ENCODE measurements at places on chromosomes 7 and 10.

DNA sequence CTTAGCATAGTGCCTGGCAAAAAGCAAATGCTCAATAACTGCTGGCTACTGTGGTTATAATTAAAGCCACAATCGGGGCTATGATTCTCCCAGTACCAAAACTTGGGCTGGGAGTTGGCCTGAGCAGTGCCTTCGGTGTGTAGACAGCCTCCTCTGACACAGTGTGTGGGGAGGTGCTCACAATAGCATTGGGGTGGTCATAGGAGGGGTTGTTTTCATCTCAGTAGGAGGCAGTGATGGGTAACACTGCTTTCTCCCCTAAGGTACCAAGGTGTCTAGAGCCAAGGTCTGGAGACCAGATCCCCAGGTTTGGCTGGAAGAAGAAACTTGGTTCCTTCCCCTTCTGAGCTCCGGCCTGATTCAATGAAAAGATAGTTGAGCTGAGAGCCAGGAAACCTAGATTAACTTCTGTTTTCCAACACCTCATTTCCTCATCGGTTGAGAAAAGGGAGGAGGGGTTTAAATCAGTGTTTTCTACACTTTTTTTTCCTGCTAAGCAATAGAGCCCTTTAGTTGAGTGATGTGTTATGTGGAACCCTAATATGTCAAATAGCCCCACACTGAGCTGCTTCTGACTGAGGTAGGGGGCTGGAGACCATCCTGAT is 68.2 kb downstream of the LRMDA start:
- no peak for DNase-seq

DNA sequence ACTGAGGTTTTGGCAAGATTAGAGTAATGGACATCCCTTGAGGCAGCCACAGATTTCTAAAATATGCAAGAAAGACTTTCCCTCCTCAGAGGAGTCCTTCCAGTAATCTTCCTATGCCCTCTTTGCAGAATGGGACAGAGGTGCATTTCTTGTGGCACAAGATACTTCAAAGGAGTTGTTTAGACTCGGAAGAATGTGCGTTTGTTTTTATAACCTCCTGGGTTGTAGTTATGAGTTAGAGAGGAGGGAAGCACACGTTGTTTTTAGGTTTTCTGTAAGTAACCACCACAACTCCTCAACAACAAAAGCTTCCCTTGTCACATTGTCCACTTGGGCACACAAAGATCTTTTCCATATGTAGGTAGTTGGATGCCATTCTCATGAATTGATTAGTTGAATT is 78.1 kb upstream of the GLI3 start:
- no peak for DNase-seq

- DNase-seq: peak; percentile 87
Observed at GRCh38 chr7:157952841-157953645, 616.2 kb downstream of the DNAJB6 start.

DNA sequence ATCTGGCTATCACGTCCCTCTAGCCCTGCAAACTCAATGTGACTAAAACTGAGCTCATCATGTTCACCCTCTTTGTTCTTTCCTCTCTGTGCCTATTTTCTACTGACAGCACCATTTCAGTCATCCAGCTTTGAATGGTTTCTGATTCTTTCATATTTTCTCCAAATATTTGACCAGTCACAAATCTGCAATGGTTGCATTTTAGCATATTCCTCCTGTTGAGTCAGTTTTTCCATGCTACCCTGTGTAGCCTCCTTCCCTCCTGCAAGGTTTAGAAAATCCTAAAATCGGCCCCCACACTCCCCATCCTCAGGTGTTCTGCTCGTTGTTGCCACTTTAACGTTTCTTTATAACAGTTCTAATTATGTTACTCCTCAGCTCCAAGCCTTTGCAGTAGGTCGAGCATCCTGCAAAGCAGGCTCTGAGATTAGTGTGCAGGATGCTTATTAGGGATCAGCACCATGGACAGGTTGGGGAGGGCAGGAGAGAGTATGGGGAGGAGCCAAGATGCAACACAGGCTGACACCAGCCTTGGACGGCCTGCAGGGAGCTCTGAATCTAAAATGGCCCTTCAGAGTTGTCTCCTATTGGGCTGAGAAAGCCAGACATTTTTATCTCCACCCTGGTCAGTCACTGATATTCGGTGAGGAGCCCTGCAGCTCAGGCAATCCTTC is 531.0 kb upstream of the COBL start:
- no peak for DNase-seq

DNA sequence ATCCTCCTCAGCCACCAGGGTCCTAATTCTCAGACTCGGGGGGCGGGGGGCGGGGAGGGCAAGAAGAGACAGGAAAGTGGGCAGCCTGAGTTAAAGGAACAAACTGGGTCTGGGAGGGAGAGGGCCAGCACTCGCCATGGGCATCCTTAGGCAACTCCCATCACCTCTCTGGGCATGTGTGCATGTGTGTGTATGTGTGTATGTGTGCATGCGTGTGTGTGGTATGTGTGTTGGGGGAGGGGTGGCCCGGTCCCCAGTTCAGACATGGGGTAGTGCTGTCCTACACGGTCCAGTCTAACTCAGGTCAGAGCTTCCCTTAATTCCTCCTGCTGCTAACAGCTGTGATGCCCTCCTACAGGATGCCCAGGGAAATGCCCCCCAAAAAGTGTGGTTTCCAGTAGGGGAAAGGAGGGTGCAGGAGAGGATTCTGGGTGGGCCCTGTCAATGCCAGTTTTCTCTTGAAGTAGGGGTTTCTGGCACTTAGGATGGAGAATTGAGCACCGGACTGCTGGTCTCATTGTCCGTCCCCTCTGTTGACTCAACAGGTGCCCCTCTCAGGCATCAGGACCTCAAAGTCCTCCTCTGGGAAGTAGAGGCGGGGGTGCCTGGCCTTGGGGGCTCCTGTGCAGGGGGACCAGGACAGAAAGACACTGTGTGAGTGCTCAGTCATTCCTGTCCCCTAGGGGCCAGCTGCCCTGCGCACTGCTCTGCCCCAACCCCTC is 15.1 kb upstream of the ZMIZ1 start:
- peak; percentile 27 for DNase-seq

DNA sequence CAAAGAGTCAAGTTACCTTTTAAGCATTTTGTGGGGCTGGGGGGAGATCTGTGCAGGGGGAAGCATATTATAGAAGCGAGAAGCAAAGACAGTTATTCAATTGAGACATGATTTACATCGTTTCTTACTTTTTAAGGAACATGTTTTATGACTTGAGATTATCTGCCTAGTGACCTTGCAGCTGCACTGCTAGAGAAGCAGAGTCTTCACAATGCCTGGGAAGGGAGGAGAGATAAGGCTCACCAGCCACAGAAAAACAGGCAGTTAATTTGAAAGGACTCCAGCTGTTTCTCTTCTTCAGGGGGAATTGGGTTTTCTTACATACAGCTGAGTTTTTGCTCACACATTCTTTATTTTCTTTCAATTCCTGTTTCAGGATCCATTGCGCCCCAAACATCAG is 31.0 kb downstream of the PHYH start:
- no peak for DNase-seq

GRCh38 chr10:133618851-133619250 is 7.7 kb downstream of the FRG2B start:
- DNase-seq: no peak

- DNase-seq: no peak
Observed at GRCh38 chr10:69899727-69900595, 98.3 kb downstream of the COL13A1 start.

DNA sequence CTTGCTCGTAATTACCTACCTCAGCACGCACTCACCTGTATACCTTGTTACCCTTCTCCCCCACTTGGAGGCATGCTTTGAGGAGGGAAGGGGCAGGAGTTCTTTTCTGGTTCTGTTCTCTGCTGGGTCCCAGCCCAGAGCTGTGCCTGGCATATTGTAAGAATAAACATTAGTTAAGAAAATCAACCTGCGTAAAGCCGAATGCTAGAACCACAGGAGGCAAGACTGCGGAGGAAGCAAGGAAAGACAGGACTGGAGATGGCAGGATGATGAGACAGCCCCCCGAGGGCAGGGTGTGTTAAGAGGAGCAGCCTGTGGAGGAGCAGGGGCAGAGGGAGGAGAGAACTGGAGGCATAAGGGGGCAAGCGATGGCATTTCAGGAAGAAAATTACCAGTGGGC is 9.5 kb downstream of the C10orf53 start:
- no peak for DNase-seq

- DNase-seq: no peak
Observed at GRCh38 chr10:1685699-1686490, 51.4 kb downstream of the ADARB2 start.

DNA sequence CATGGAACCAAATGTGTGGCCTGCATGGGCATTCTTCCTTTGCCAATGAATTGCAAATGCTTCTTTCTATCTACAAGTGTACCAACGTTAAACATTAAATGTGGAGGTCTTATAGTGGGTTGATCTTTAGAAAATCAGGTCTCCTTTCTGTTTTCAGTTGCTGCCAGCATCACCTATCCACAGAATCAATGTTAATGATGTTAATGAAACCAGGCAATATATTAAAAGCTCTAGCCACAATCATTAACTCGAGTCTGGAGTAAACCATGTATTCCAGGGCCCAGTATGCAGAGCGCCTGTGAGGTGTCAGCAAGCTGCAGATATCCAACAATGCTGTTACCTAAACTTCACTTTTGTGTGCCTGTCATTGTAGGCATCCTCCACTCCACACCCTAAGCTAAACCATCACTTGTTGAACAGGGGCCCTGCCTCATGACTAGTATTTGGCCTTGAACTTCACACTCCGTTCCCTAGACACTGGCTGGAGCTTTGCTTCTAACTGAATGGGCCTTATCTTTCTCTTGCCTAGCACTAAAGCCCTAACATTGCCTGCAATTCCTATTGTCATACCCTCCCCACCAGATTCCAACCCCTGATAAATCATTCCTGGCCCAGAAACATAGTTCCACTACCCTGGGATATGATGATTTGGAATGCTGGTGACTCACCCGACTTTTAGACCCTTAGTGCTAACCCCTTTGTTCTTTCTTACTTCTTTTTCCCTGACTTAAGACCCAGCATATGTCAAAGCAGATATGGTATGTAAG is 24.3 kb upstream of the ITGB8 start:
- no peak for DNase-seq

DNA sequence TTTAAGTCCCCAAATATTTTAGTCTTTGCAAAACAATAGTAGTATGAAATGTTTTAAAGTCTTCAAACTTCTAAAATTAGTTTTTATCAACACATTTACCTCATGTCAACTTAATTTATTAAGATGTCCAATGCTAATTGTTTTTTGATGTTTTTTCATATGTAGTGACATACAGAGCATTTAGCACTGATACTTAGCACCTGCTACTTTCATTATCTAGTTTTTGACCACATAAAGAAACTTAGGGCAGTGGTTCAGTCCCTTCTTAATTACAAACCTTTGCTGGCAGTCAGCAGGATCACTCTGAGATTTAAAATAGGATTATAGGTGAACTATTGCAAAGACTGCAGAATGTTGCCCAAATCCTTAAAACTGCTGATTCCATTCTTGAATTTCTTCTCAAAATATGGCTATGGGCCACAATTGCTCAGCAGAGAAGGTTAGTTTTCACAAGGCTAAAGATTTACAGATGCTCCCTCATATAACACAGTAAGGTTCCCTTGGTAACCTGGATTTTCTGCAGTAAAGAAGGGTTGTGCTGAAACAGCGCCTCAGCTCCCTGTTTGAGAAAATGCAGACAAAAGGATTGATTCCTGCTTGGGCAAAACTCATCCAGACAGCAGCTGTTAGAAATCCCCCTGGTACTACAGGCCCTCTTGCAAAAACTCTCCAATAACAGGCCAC is 3.4 kb downstream of the GPR85 start:
- DNase-seq: no peak

- no peak for DNase-seq
Observed at GRCh38 chr7:2670720-2671391, 17.1 kb upstream of the AMZ1 start.

GRCh38 chr7:23017309-23017708 is 3.4 kb upstream of the HYCC1 start:
- DNase-seq: no peak

DNA sequence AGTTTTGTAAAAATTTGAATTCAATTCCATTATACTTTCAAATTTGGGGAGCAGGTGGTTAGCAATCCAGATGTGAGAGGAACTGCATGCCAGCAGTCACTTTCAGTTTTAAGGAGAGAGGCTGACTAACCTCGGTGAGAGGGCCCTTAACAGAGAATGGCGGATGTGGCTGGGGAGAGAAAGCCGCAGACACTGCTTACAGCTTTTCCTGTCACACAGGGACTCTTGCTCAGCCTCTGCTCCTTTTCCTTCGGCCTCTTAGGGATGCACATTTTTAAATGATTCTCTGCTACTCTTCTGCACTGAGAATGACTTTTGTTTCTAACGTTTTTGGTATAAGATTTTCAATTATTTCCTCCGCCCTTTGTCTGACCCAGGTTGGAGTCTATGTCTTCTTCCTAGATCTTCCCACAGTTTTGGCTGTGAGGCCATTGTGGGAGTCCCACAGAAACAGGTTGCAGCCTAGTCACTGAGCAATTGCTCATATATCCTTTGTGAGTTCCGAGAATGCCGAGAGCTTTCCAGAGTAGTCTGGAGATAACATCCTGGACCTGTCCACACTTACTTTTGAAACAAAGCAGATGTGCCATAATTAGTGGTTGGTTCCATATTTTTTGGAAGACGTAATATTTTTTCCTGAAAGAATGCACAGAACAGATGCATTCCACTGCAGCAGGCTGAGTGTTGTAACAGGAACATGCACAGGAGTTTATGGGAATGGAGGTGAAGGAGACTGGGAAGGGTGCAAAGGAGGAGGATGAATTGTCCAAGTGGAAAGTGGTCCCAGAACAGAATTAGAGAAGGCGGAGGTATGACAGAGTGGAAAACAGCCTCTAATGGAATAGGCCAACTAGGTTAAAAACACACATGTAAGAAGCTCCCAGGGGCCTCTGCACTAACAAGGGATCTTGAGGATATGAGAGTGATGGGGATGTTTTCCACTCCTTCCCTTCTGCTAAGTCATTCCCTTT is 168.0 kb upstream of the ZNF32 start:
- no peak for DNase-seq

DNA sequence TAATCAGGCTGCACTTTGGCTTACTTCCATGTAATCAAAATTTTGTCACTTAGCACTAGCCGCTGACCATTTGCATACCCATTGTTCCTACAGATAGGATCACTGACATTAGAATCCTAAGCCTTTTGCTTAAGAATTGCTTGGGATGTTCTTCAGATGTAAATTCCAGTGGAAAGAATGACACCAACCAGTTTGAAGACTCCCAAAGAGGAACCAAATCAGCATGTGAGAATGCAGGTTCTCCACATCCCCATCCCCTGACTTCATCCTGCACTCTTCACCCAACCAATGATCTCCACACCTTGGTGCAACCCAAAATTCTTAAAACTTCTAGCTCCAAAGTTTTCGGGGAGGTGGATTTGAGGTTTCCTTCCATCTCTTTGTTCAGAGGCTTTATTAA is 345.6 kb downstream of the GPAM start:
- DNase-seq: no peak

- DNase-seq: no peak
Observed at GRCh38 chr10:35458500-35459448, 122.5 kb downstream of the CCNY start.

GRCh38 chr7:134750083-134751062 is 29.1 kb upstream of the CALD1 start:
- no peak for DNase-seq

GRCh38 chr10:130226012-130226411 is 89.8 kb downstream of the GLRX3 start:
- DNase-seq: peak; percentile 65
